Urothelium cell line (cell line): ENCODE measurements at places on chromosomes 5 and 9.

- no peak for DNase-seq
These were observed 38.9 kb downstream of the ARHGAP26 start for GRCh38 chr5:142808878-142809598.

GRCh38 chr9:2267181-2267745 is 252.1 kb downstream of the SMARCA2 start:
- DNase-seq: no peak

DNA sequence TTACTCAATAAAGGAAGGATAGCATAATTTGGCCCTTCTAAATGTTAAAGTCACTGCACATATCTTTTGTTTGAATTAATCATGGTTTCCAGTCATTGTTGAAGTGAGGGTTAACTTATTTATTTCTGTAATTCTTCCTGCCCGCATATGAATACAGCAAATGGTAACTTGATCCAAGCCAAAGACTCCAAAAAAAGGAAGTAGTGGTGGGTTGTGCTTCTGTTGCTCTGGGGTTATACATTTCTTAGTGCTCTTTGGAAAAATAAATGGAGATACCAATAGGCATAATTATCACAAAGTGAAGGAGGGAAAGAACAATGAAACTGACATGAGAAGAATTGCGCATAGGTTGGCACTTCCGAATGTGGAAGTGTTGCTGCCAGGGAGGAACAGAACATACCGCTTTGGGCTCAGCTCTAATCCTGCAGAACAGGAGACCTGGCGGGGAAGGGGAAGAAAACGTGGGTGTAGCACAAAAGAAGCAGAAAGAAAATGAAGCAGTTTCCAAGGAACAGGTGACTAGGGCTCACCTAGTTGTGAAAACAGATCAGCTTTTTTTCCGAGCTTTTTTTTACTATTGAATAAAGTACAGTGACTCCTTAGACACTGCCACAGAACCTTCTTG is 69.7 kb upstream of the TAF11L2 start:
- DNase-seq: no peak

DNA sequence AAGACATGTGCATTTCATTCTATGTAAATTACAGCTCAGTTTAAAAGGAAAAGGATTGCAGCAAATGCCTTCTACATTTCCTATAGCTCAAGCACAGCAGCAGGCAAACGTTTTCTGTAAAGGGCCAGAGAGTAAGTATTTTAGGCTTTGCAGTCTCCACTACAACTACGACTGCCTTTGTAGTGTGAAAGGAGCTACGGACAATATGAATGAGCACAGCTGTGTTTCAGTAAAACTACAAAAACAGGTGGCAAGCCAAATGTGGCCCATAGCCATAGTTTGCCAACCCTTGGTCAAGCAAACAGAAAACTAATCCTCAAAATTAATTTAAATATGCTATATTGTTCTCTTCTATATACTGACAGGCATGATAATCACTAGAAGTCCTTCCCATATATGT is 7.2 kb downstream of the PTBP3 start:
- DNase-seq: no peak

DNA sequence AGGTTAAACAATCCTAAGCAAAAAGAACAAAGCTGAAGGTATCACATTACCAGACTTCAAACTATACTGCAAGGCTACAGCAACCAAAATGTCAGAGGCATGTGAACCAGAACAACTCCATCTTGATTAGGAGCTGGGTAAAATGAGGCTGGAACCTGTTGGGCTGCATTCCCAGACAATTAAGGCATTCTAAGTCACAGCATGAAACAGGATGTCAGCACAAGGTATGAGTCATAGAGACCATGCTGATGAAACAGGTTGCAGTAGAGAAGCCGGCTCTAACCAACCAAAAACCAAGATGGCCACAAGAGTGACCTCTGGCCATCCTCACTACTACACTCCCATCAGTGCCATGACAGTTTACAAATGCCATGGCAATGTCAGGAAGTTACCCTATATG is 252.0 kb downstream of the RASEF start:
- DNase-seq: peak; percentile 26

GRCh38 chr9:98869078-98869745 is 61.7 kb downstream of the GALNT12 start:
- no peak for DNase-seq

DNA sequence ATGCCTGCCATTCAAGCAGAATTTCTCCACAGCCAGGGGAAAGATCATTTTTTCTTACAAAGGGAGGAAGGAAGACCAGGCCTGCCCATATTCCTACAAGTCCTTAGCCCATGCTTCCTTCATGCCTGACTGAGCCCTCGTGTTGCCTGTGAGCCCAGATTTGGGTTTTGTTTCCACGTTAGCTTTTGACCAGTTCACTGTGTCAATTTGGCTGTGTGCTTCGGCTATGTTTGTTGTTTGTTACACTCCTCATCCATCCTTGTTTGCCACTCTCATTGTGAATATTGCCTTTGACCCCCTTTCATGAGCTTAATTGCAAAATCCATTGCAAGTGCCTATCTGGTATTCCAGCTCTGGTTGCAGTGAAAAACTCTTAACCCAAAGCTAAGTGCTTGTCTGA is 84.7 kb upstream of the RIOK2 start:
- no peak for DNase-seq

GRCh38 chr5:144478565-144478964 is 307.9 kb downstream of the KCTD16 start:
- no peak for DNase-seq

DNA sequence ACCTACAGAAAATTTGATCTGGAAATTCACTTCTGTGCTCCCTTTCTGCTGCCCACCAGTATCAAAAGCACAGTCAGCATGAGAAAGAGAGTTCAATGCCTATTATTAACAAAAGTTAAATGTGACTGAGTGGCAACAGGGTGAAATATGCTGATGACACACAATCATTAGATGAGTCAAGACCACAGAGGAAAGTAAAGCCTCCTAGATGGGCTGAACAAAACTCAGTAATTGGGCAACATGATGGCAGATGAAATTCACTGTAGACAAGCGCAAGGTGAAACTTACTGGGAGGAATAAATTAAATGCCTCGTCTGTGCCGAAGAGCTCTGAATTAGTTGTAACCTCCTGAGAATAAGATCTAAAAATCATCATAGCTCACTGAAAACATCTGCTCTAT is 752.8 kb downstream of the IRX1 start:
- DNase-seq: peak; percentile 26

DNA sequence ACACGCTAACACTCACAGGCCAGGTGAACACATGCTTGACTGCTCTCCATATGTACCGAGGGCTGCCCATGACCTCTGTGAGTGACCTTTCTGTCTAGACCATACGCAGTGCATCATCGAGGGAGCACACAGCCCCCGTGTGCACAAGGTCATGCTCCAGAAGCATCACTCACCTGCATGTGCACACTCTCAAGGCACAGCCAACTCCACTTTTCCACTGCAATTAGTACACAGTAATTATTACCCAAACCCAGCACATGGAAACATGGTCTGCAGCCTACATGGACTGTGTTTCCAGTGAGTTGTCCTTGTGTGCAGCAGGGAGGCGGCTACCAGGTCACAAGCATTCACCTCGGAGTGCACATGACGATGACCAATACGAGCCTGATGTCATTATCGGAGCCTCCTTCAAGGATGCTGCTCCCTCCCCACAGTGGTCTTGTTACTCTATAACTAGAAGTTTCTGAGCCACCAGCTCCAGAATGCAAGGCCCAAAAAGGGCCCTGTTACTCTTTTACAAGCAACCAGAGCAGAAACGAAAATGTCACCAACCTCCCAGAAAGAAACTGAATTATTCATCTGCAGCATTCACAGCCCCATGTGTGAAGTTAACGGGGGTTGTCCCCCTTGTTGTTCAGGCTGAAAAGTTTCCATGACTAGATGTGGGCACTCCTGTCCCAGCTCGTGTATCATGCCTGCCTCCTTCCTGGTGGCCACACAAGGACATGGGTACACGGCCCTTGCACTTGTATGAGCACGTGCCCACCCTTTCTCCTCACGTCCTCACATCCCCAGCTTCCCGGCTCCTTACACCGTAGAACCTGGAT is 31.2 kb downstream of the SEMA4D start:
- no peak for DNase-seq

DNA sequence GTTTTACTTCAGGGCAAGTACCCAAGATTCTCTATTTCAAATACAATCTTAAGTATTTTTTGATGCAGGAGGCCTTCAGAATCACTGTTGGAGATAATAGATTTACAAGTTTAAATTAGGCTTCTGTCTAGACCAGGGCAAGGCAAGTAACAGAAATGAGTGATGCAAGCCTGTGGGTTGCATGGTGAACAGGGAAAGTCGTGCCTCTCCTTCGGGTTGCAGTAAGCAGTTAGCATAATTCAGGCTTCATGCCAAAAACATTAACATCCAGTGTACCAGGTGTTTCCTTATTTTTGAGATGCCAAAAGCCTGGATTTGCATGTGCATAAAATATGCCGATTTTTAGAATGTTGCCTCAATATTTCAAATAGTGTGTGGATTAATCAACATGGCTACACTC is 369.0 kb downstream of the CAAP1 start:
- DNase-seq: no peak

- DNase-seq: no peak
These were observed 1694.6 kb upstream of the CDH6 start for GRCh38 chr5:29498860-29499259.

DNA sequence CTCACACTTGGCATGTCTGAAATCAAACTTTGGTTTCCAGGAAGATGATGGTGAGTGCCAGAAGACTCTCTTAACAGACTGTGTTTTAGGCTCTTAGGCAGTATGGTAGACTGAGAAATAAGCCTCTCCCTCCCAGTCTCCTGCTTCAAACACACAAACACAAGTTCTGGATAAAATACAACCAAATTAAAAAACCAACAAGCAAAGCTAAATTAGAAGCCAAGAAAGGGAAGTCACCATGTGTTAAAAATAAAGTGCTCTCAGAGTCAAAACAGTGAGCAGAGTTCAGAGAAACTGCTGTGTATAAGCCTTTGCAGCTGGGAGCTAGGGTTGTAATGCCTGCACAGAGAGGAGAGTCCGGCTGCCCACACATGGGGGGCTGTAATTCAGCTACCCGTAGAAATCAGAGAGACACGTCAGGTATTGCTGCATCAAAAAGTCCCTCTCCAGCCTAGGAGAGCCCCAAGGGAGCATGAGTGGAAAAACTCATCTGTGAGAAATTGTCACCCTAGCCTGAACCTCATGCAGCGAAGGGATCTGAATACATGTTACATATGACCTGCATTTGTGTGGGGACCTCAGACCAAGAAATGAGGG is 62.6 kb downstream of the ANGPTL2 start:
- no peak for DNase-seq

GRCh38 chr9:128057724-128058409 is 9.3 kb downstream of the NAIF1 start:
- DNase-seq: no peak
